NCI-H345 (cell line): ENCODE measurements at places on chromosomes 2 and 18.

DNA sequence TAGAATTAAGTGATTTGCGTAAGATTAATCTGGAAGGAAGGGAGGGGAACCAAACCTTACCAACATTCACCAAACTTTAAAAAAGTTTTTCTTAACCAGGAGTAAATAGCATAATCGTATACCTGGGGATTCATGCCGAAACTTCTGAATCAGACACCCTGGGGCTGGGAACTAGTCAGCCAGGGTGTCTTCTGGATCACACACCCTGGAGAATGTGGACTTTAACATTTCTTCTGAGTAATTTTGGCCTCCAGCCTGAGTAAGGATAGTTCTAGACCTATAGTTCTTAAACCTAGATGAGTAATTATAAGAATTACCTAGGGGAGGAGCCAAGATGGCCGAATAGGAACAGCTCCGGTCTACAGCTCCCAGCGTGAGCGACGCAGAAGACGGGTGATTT, 44.1 kb upstream of the MEIS1 start:
- no peak for DNase-seq

DNA sequence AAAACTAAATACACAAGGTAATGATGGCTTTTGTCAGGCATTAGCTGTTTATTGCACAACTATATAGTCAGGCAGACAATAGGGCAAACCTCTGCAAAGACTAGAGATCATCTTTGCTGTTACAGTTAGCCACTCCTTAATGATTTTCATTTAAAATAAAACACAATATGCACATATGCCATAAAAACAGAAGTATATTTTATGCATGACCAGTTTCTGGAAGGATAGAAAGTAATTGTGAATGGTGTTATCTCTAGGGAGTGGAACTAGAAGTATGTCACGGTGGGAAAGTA, 102.0 kb downstream of the CHN1 start:
- no peak for DNase-seq

DNA sequence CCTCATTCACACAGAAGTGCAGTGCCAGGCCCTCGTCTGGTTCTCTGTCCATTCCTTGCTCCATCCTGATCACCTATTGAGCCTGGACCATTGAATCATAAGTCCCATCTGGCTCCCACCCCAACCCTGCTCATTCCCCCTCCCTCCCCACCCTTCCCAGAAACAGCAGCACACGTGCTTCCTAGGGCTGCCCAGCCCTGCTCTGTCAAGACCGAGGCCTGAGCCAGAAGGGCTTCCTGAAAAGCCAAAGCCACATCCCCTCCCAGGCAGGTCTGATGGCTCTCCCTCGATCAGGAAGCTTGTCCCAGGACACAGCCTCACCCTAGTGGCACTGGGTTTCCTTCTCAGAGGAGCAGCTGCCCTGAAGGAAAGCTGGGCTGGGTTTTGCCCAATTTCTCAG, 79.8 kb upstream of the FZD7 start:
- DNase-seq = no peak

- DNase-seq = no peak
These were observed 2.0 kb downstream of the MFSD6 start for GRCh38 chr2:190410166-190410565.

DNA sequence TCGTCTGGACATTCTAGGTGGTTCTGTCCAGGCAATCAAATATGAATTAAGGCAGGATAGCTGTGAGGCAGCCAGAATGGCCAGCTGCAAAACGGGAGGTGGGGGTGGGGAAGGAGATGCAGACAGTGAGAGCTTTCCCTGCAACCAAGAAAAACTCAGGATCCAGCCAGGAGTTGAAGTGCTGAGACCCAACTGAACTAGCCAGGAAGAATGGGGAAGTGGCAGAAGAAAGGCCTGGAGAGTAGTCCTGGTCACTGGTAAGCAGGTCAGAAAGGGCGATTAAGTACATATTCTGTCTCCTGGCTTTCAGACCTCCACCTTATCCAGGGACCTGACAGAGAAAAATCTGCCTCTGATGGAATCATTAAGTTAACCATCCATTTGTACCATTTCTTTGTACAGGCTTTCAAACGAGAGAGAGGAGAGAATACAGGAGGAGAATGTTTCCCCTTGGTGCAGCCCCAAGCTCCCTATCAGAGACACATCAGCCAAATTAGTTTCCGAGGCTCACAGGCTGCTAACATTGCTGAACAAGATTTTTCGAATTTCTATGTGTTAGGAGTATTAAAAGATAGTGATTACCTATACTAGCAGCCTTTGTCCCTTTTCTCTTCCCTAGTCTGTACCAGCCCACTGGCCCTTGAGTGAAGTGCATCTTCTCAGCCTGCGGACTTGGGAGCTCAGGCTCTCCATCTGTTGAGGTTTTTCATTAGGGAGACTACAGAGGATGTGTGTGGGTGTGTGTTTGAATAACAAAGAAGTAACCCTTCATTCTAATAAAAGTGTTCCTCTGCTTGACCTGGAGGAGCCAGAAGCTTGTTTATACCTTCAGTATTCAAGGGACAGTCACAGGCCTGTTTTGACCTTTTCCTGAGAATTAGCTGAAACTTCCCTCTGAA, 12.5 kb upstream of the HOXD1 start:
- no peak for DNase-seq

DNA sequence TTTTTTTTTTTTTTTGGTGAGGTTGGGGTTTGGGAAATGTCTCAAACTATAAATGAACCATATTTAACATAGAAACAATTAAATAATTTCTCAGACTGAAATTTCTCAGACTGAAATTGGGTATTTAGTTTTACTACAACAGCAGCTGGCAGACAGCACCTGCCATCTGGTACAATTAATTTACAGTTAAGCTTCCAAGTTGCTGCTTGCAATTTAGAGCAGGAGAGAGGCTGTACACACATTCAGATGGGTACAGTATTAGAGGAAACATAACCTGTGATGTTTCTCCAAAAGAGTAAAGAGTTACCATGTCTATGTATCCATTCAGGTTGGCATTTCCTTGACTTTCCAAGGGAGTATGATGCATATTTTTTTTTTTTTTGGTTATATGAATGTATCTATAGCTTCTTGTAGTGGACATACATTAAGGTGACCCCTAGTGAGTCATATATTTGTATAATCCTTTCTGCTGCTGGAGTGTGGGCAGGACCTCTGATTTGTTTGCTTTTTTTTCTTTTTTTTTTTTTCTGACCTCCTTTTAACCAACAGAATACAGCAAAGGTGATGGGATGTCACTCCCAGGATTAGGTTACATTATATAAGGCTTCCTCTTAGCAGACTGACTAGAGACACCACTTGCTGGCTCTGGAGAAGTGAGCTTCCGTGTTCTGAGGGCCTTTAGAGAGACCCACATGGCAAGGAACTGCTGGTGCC, 201.7 kb downstream of the PTH2R start:
- peak; percentile 57 for DNase-seq

DNA sequence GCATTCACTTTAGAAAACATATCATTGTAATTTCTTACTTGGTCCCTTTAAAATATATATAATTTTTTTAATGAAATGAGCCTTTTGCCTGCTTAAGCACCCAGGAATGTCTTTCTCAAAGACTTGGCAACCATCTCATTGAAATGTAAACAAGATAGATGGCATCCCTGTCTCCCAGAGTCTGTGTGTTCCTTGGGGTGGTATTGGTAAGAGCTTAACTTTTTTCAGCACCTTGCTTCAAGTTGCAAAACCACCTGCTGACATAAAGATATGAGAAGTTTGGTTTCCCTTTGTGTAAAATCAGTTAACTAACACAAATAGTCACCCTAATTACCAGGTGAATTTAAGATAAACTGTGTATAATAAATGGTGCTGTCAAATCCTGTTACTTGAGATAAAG, 266.9 kb downstream of the DSC3 start:
- no peak for DNase-seq

GRCh38 chr18:23352042-23352441, 101.0 kb upstream of the RIOK3 start:
- no peak for DNase-seq

DNA sequence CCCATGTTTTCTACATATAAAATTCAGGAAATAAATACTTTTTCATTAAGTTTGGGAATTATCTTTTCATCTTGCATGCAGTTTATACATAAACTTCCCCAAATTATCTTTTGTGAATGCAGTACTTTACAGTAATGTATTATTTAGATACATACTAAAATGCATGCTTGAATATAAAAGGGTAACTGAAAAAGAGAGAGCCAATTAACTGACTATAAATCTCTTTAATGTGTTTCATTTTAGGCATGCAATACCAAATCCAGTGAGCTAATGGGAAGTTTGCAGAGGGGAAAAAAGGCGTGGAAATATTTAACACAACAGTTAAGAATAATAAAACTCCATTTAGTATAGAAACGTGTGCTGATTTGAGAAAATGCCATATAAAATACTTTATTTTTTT, 39.2 kb downstream of the COL4A4 start:
- no peak for DNase-seq

DNA sequence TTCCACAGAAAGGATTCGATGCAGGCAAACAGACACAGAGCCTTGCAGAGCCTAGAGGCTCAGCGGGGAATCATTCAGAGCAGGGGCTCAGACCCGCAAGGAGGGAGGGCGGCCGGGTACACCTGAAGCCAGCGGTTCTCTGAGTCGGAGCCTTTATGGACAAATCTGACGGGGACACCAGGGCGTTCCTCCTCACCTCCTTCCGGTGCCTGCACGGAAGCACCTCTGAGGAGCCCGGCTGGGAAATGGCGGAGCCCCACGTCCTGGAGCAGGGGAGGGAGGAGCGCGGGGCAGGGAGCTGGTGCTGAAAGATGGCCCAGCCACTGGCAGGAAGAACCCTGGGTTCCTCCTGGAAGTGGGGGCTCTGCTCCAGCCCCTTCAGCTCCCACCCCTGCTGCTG, 193.5 kb upstream of the ALKAL2 start:
- no peak for DNase-seq

DNA sequence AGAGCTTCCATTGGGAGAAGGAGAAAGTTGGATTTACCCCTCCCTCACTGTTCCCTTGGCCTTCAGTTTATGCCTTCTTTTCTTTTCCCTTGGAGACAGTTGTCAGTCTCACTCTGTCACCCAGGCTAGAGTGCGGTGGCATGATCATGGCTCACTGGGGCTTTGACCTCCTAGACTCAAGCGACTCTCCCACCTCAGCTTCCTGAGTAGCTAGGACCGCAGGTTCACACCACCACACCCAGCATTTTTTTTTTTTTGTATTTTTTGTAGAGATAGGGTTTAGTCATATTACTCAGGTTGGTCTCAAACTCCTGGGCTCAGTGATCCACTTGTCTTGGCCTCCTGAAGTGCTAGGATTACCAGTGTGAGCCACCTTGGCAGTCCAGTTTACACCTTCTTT, 49.9 kb downstream of the SLC9A4 start:
- DNase-seq = no peak

DNA sequence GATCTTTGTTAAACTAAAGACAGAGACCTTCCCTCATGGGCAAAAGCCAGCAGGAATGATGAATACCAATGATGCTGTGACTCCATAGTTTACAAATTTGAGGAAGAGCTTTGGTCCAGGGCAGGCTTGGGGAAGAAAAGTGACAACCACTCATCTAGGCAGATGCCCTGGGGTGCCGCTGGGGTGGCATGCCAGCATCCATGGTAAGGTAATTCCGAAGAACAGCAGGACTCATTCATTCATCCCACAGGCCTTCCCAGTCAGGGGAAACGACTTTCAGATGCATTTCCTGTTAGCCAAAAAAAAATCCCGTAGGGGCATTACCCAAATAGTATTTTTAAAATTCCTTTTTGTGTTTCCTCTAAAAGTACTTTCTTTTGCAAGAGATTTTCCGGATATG, 180.7 kb upstream of the SERPINE2 start:
- no peak for DNase-seq

DNA sequence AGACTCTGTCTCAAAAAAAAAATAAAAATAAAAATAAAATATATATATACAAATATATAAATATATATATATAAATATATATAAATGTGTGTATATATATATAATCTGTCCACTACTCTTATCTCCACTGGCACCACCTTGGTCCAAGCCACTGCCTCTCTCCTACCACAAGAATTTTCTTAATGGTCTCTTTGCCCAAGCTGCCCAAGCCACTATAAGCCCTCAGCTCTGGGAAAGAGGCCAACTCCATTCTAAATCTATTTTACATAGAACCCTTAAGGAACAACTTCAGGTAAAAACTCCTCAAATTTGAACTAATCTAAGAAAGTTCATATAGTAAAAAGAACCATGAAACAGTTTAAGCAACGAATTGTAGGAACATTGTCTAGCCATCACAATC, 45.6 kb upstream of the GREB1L start:
- no peak for DNase-seq

- no peak for DNase-seq
These were observed 10.7 kb upstream of the ADCY3 start for GRCh38 chr2:24930768-24931167.

- no peak for DNase-seq
These were observed 39.5 kb downstream of the ACSL3 start for GRCh38 chr2:222900354-222900753.

DNA sequence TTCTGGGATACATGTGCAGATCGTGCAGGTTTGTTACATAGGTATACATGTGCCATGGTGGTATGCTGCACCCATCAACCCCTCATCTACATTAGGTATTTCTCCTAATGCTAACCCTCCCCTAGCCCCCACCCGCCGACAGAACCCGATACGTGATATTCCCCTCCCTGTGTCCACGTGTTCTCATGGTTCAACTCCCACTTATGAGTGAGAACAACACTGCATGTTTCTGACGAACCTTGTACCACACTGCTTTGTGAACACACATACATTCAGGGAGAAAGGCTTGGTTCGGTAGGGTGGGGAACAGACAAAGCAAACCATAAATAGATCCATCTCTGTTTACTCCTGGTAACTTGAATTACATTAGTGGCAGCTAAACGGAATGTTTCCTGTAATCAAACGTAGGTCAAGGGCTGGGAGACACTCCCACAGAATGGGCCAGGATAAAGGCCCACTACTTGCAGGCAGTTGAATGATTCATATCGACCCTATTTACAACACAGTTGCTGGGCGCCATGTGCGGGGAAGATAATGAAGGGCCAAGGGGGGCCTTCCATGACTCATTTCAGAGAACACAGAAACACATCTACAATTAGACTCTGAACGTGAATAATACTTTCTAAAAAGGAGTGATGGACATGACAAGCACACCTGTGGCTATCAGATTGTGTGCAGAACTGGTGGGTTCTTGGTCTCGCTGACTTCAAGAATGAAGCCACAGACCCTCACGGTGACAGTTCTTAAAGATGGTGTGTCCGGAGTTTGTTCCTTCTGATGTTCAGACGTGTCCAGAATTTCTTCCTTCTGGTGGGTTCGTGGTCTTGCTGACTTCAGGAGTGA, 56.8 kb upstream of the KIDINS220 start:
- DNase-seq = peak; percentile 87

- no peak for DNase-seq
These were observed 304.4 kb downstream of the CCDC178 start for GRCh38 chr18:33135951-33136660.

- peak; percentile 39 for DNase-seq
These were observed 584 bp downstream of the AAK1 start for GRCh38 chr2:69642709-69643601.

GRCh38 chr2:168047091-168047690, 200.2 kb downstream of the STK39 start:
- DNase-seq = no peak

DNA sequence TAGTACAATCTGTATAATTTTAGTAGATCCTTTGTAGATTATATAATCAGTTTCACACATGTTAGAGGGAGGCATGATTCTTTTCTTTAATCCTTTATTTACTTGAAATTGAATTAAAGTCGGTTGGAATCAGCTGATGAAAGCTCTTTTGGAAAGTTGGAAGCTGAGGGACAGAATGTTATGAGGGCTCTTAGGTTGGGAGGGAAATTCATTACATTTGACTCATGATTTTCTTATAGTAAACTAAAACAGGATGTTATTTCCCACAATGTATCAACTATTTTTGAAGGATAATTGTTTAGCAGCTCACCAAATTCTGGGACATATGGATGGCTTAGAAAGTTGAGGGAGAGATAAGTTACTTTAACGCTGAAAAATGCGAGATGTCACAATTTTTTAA, 52.7 kb upstream of the TMEFF2 start:
- DNase-seq = no peak
